Hematopoietic multipotent progenitor cell treated with erythropoietin and hydrocortisone succinate and interleukin-3 and kit ligand, for 6 days (in vitro differentiated cells): ENCODE measurements at places on chromosomes 7 and 10.

DNA sequence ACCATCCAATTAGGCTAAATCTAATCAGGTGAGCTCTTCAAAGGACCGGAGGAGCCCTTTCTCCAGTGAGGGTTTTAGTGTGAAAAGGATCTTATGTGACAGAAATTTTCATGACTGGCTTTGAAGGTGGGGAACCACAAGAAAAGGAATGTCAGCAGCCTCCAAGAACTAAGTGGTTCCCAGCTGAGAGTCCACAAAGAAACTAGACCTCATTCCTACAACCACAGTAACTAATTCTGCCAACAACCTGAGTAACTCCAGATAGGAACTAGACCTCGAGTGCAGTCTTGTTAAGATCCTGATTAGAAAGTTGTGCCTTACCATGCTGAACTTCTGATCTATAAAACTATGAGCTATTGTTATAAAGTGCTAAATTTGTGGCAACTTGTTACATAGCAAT lies 51.3 kb downstream of the PCLO start:
- DNase-seq: no peak

DNA sequence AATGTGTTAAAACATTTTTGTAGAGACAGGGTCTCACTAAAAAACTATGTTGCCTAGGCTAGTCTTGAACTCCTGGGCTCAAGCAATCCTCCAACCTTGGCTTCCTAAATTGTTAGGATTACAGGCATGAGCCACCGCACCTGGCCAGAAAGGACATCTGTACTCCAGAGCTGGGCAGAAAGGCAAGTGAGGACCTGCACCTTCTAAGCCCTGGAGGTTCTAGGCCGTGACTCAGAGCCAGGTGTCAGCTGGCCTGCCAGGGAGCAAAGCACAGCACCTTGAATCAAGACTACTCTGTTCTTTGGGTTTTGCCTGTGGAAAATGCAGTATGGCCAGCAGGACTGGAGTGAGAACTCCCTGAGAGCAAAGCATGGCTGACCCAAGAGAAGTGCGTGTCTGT lies 396.5 kb downstream of the ADRA2A start:
- DNase-seq: no peak

GRCh38 chr7:107446531-107446930 lies 23.3 kb upstream of the GPR22 start:
- no peak for DNase-seq

- no peak for DNase-seq
These were observed 473 bp upstream of the GPER1 start for GRCh38 chr7:1087465-1087814.

- DNase-seq: peak; percentile 59
These were observed 50.4 kb upstream of the WNT16 start for GRCh38 chr7:121278120-121279021.

GRCh38 chr7:138546829-138547228 lies 86.8 kb downstream of the TRIM24 start:
- DNase-seq: no peak

DNA sequence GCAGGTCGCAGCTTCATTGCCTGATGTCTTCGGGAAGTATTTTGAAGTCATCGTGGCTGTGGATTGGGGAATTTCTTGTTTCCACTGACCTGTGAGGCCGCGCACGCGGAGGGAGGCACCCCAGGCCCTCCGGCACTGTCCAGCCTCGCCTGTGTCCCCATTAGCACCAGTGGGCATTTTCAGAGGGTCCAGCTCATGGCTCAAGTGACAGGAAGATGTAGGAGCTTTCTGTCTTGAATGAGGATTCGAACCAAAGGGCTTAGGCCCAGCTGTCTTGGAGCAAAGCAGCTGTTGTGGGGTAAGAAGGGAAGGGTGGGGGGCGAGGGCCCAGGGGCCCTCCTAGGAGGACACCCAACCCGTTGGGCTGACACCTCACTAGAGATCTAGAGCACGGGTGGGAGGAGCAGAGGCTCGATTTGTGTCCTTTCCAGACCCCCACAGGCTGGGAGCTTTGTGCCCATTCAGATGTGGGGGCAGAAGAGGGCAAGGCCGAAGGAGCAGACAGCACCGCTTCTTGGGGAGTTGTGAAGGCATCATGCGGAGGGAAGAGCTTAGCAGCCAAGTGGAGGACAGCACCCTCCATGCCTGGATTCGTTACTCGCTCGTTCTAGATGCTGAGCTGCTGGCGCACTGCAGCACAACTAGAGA lies 914 bp downstream of the ZNF37A start:
- DNase-seq: peak; percentile 10

- peak; percentile 31 for DNase-seq
These were observed 102.5 kb downstream of the APBB1IP start for GRCh38 chr10:26540601-26541000.

DNA sequence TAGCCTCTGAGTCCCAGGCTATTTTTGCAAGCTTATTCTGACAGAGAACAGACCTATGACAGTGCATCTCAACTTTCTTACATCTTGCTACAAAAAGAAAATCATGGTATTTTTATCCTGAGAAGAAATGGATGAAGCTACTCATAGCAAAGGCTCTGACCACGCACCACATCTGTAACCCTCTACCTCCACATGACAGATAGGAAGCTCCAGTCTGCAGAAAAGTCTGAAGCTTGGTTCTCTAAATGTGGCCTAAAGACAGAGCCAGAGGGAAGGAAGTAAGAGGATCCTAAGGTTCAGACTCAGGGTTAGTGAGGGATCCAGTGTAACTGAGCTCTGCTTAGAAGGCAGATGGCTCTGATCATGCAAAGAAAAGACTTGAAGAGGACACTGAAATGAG lies 58.4 kb upstream of the ABCB5 start:
- no peak for DNase-seq

GRCh38 chr10:72079356-72079755 lies 9.0 kb downstream of the SPOCK2 start:
- no peak for DNase-seq

- no peak for DNase-seq
These were observed 26.7 kb downstream of the ELMO1 start for GRCh38 chr7:37421861-37422500.

DNA sequence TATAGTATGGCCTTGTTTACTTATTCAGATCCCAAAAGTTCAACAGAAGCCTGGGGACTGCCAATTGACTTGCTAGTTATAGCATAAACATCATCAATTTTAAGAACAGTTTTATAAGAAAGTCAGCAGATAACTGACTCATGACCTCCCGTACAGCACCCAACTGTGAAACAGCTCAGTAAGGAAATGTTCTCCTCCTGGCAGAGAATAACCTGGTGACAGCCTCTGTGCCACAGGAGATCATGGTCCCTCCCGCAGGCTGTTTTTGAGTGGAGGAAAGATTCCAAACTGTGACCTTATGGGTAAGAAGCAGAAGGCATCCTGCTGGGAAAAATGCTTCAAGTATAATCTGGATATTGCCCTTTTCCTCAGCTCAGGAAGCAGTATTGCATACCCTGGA lies 182.5 kb downstream of the SEMA3D start:
- no peak for DNase-seq

- no peak for DNase-seq
These were observed 27.6 kb upstream of the ARMS2 start for GRCh38 chr10:122426829-122427228.

DNA sequence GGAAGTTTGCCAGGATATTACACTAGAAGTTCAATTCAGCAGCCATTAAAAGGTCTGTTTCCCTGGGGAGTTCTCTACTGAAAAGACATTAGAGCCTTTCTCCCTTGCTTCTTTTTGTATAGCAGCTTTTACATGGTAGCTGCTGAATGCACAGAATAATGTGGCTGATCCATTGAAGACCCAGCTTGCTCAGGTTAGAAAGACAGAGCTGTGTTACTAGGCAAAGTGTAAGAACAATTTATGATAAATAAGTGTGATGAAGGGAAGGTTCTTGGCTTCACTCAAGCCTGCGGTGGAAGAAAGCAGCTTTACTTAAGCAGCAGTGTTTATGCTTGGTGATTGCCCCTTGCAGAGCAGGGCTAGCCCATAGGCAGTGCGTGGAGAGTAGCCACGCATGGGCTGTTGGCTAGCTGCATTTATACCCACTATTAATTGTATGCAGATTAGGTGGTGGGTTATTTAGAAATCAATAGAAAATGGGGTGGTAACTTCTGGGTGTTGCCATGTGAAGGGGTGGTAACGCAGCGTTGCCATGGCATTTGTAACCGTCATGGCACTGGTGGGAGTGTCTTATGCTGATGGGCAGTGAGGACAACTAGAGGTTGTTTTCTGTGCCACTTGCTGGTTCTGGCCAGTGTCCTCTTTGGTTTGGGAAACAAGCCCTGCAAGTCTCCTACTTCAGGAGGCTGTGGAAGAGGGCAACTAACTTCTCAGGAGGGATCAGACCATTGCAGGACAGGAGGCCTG lies 942.9 kb downstream of the NRG3 start:
- DNase-seq: no peak

GRCh38 chr7:26493737-26494428 lies 202.2 kb downstream of the SNX10 start:
- no peak for DNase-seq

GRCh38 chr10:33489501-33490176 lies 155.2 kb upstream of the NRP1 start:
- no peak for DNase-seq

- DNase-seq: peak; percentile 1
These were observed 362.4 kb downstream of the CNTNAP2 start for GRCh38 chr7:146479040-146479439.

- no peak for DNase-seq
These were observed 123.4 kb upstream of the ZNF746 start for GRCh38 chr7:149620961-149621360.

- DNase-seq: peak; percentile 34
These were observed 32.0 kb upstream of the RBM20 start for GRCh38 chr10:110612087-110612486.

DNA sequence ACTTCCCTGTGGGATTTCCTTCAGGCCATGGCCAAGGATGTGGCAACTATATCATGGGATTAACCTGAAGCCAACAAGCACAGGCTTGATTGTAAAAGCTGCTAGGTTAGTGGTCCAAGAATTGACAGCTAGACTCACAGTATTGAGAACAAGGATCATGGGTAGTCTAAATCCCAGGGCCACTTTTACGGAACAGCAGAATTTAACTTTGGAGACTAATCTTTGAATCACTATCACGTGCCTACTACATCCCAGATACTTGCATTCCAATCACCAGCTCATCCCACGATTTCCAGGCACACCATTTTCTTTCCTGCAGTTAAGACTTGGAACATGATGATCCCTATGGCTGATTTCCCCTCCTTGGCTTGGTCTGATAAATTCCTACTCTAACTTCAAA lies 65.6 kb upstream of the ADO start:
- DNase-seq: no peak

GRCh38 chr7:52764492-52765169 lies 270.8 kb upstream of the POM121L12 start:
- DNase-seq: no peak

GRCh38 chr7:22563621-22564241 lies 63.7 kb upstream of the STEAP1B start:
- no peak for DNase-seq
